ENCODE measurements at places on chromosomes 12 and 14.

- no peak for DNase-seq
These were observed 198.8 kb downstream of the DAD1 start for GRCh38 chr14:22390195-22390594.

- DNase-seq: no peak
These were observed 51.3 kb downstream of the JAG2 start for GRCh38 chr14:105117257-105117646.

DNA sequence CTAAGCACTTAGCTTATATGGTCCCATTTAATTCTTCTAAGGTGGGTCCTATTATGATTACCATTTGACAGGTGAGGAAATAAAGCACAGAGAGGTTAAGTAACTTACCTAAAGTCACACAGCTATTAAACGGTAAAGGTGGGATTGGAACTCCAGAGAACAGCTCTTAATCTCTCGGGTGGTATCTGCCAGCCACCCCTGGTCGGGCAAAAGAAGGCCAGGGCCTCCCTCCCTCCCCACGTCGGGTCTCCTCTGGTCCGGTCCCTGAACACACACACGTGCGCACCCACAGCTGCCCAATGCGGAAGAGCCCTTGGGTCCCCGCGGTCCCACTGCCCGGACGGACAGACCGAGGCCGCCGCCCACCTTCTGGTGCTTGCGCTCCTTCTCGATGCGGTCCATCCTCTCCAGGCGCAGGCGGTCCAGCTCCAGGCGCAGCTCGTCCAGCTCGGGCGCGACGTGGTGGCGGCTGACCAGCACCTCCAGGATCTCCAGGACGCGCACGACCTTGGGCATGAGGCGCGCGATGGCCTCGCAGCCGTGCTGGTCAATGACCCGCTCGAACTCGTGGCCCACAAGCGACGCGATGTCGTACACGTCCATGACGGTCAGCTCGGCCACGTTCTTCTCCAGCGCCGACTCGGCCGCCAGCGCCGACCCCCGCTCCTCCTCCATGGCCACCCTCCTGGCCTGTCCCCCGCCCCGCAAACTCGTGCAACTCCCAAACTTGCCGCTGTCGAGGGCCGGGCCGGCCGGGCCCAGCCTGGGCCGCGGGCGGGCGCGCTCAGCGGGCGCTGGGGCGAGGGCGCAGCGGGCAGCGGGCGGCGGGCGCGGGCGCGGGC lies 490 bp downstream of the RILPL1 start:
- peak; percentile 27 for DNase-seq

DNA sequence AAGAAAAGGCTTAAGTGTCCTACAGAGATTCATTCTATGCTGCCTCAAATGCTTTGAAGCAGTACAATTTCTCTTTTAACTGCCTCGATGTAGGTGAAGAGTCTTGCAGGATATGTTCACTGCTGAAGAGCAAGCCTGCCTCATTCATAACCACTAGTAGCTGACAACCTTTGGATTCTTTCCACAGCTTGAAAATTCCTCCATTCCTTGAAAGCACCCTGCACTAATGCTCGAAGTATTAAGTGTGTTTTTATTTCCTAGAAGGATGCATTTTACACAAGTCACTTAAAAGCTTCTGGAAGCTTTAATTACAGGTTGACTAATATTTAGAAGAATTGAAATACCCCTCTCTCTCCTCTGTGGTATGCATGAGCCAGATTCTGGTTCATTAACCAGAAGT lies 429.4 kb downstream of the DIO2 start:
- peak; percentile 8 for DNase-seq

DNA sequence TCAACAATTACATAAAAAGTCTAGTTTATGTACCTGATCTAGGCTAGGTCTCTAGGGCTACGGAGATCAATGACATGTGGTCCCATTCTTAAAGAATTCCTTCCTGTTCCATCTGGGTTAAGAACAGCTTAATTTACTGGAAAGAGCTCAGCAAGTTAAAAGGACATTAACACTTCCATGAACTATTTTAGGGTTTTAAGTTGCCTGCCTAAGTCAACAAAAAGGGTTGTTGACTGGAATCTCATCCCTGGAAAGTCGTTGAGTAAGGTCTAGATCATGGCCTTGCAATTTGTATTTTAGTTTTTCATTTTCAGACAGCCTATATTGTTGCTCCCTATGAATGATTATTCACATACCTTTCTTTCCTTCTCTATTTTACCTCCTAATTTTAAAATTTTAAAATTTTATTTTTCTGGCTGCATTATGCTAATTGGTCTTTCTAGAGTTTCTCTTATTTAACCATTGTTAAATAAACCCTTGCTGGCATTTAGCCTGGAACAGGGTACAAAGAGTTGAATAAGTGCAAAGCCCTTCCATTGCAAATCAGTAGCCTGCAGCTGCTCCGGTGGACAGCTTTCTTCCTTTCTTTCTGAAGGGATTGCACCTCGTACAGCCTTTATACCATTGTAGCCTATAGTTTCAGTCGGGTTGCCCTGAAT lies 66.3 kb downstream of the VRK1 start:
- DNase-seq: no peak

DNA sequence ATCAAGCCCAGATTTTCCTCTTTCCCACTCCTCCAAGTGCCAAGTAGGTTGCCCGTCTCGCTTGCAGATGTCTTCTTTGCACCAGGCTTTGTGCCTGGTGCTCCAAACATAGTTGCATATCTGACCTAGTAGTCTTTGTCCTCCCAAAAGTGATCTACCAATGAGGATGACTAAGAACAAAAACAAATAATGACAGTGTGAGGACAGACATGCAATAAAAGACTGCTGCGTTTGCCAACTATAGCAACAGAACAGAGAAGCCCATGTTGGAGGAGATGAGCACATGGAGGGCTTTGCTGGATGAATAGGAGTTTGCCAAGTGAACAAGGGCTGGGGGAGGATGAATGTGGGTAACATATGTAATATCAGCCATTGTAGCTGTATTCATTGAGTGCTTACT lies 15.6 kb downstream of the DTX1 start:
- peak; percentile 26 for DNase-seq

DNA sequence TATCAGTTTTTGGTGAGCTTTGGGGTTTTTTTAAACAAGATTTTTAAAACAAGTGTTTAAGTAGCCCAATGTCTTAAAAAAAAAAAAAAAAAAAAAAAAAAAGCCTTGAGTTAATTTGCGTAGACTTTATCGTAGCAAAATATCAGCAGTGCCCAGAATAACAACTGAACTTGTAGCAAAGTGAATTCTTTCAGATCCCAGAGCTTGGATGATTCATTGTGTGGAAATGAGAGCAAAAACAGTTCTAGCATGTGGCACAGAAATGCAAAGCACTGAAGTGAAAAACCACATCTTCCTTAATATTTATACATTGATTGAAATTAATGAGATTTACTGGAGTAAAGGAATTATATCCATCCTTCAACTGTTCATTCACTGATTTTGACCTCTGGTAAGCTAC lies 258.1 kb downstream of the EGLN3 start:
- peak; percentile 89 for DNase-seq

DNA sequence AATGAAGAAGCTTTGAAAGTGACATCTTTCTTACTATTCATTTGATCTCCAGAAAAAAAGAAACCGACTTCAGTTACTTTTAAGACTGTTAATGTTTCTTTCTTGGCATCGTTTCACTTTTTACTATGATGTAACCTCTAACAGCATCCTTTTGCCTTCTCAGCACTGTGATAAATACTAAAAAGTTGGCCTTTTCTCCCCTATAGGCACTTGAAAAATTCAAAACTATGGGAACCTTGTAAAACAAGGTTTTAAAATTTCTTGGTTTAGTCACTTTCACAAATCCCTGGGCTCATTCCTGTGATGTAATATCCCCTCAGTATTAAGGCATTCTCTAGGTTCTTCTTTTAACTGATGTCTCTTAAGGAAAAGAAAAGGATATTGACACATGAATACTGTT lies 281.8 kb downstream of the EGLN3 start:
- no peak for DNase-seq

- DNase-seq: no peak
These were observed 2.8 kb downstream of the CDKN3 start for GRCh38 chr14:54399560-54399959.

DNA sequence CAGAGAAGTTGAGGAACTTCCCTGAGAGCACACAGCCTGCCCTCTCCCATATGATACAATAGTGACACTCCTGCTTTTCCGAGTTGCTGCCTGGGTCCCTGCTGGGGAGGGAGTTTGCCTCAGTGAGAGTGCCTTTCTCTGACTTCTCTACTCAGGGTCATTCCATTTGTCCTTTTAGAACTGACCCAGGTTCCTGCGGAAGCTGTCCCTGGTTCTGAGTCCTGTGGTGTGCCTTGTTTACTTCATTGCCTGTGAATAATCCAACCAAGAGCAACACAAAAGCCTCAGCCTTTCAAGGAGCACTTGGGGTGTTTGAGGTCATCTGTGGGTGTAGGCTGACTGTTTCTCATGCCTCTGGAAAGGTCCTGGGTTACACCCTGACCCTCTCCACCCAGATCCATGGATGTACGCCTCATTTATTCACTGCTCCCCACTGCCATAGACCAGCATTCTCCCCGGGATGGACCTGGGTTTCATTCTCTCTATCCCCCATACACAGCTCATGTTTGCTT lies 13.6 kb downstream of the SERPINA1 start:
- no peak for DNase-seq

GRCh38 chr12:115388139-115388538 lies 704.2 kb upstream of the TBX3 start:
- DNase-seq: no peak

DNA sequence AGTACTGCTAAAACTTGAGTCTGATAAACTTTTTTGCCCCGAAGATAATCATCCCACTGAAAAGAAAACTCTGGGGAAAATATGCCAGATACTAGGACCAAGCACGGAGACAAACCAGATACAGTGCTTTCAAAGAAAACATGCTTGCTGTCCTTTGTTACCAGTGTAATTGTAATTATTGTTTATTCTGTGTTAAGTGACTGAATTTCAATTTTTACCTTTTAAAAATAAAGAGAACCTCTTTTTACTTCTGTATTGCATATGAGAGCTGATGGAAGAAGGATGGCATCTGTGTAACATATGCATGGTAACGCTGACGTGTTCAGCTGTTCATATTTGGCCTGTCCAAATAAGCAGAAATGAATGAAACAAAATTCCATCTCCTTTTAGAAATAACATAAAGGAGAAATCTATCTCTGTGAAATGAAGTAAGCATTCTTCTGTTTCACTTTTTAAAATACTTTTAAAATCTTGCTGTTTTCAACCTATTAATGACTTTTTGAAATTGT lies 22.5 kb downstream of the SLC35E3 start:
- no peak for DNase-seq

GRCh38 chr12:124994437-124994975 lies 1.1 kb downstream of the BRI3BP start:
- no peak for DNase-seq
